Lung (tissue), 17 donors: ENCODE measurements at places on chromosomes 6 and 20. TPM values are rescaled to one million over a fixed set of nuclear protein-coding genes. Genes with fewer than 3 reads are reported as not detected.
A peak's percentile ranks its signal among the peaks of the same experiment; 100 is the strongest.

DNA sequence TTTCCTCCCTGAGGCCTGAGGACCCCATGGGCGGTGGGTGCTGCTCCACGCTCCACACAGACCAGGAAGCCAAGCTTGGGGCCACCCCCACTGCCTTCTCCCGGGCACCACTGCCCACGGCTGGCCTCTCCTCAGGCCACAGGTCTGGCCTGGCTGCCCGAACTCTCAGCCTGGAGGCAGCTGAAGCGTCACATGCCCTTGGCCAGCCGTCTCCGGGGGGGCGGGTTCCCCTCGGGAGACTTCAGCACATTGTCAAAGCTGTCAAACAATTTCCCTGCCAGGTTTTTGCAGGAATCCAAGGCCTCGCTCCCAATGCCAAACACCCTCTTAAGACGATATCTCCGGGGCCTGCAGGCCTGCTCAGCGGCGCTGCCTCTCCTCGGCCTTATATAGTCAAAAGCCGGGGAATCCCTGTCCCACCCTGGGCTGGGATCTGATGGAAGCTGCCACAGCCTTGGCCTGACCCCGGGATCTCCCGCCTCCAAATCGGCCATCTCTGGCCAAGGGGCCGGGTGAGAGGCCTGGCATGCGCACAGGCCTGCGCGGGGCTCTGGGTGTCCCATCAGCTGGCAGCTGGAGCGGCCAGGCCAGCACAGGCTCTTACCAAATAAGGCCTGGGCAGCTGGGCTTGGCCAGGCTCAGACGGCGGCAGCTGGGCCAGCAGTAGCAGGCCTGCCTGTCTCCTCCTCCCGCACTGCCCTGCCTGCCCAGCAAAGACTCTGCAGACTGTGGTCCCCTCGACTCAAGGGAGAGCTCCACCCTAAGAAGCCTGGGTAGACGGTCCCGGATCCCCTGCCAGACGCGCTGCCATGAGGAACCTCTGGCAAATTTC is 49.7 kb downstream of the RBM38 start:
- peak; percentile 93 for DNase-seq
- H3K36me3 ChIP-seq = no peaks in the 10 kb centered on the region
- H3K4me1 ChIP-seq = peaks cover 21% of the 10 kb centered on the region
- H3K27me3 ChIP-seq = no peaks in the 10 kb centered on the region
- peak overlapping the region; percentile 85 for H3K27ac ChIP-seq
- H3K4me3 ChIP-seq = no peak overlapping the region

DNA sequence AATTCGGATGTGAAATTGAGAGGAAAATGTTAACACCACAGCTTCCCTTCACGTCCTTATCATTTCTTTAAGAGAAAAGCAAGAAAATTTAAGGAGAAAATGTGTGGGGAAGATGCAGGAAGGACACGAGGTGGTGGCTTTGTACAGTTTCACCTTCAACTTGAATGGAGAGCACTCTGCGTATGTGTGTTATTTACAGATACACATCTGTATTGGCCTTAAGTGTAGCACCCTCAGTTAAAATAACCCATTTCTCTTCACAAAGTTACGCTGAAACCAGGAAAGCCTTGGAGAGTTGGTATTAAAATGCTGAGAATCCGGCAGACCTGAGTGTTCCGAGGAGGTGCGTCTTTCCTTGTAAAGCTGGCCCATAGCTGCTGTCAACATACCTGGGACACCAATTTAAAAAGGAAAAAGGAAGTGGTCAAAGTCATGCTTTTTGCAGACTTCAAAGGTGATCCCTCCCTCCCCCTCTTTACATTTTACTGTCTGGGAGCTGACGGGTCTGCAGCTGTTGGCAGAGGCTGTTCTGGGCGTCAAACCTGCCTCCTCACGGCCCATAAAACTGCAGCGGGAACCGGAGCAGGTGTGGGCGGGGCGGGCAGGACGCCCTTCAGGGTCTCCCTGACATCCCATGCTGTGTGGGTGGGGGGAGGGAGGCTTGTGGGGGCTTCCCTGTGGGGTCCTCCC is 61.3 kb upstream of the TBXT start:
- no peaks in the 10 kb centered on the region for H3K36me3 ChIP-seq
- H3K27me3 ChIP-seq = peaks cover 6% of the 10 kb centered on the region
- H3K4me3 ChIP-seq = no peak overlapping the region

DNA sequence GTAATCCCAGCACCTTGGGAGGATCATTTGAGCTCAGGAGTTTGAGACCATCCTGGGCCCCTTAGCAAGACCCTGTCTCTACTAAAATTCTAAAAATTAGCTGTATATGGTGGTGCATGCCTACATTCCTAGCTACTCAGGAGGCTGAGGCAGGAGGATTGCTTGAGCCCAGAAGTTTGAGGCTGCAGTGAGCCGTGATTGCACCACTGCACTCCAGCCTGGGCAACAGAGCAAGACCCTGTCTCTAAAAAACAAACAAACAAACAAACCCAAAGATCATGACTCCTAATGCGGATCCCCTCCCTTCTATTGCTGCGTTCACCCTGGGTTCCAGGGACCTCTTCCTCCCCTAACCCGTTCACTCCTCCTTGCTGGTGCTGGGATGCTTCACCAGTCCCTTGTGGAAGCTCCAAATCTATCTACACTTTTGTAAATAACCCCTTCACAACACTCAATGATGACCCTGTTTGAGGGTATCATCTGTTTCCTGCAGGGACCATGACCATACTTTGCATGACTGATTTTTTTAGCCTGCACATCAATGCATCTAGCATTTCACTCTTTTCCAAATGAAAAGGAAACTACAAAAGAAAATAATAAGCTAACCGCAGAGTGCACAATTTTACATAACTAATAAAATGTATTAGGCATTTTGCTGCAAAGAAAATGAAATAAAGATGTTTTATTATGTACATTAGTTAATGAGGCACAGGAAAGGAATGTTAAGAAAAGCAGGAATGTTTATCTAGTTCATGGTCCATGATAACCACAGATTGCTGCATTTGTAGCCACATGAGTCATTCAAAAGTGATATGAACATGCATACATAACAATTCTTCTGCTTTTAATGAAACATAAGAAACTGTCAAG is 30.5 kb upstream of the IPCEF1 start:
- no peak overlapping the region for H3K27ac ChIP-seq
- no peaks in the 10 kb centered on the region for H3K27me3 ChIP-seq
- no peaks in the 10 kb centered on the region for H3K4me1 ChIP-seq
- H3K4me3 ChIP-seq = no peak overlapping the region
- no peak for DNase-seq
- no peaks in the 10 kb centered on the region for H3K36me3 ChIP-seq

- H3K4me1 ChIP-seq = no peaks in the 10 kb centered on the region
- no peaks in the 10 kb centered on the region for H3K36me3 ChIP-seq
- peak; percentile 92 for DNase-seq
Measured at GRCh38 chr6:25296217-25296905, 17.2 kb downstream of the CARMIL1 start.

DNA sequence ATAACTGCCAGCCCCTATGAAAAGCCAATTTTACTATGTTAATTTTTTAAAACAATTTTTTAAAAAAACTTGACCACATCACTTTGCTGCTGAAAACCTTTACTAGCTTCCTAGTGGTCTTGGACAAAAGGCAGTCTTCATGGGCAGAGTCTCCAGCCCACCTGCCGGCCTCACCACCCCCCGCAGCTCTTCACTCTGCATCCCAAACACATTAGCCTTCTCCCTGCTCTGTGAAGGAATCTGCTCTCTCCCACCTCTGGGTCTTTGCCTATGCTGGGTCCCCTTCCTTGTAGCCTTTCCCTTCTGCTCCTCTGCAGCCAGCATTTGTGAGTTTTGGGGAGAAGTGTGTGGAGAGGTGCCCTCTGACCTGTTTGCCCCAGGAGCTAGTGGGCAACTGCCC is 170.7 kb upstream of the MLN start:
- no peaks in the 10 kb centered on the region for H3K36me3 ChIP-seq
- DNase-seq = peak; percentile 6
- no peaks in the 10 kb centered on the region for H3K4me1 ChIP-seq
- H3K27me3 ChIP-seq = peaks cover 36% of the 10 kb centered on the region
- no peak overlapping the region for H3K4me3 ChIP-seq

DNA sequence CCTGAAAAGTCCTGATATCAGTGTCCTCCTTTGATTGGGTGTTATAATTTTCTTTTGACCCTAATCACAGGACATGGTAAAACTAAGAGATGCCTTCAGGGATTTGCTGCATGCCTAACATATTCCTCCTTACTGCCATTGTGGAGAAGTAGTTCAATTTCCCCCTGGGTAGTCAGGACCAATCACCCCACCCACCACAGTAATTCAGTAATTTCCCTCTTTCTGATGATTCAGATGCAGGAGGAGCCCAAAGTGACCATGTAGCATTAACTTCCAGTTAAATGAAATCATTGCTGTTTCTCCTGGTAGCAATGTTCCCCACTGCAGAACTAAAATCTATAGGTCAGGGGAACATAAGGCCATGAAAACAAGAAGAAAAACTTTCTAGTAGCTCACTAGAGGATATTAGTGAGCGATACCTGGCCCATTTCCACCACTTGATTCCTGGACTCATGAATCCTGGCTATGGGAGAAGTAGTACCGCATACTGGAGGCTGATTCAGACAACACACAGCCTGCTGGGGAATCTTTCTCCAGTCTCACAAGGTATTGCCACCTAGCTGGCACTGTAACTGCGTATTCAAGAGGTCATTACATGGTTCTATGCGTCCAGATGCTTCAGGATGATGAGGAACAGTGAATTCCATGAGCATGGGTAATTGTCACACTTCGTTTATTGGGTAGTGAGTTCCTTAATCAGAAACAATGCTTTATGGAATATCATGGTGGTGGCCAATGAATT is 561.2 kb downstream of the HAO1 start:
- H3K36me3 ChIP-seq = no peaks in the 10 kb centered on the region
- no peaks in the 10 kb centered on the region for H3K27me3 ChIP-seq
- no peak for DNase-seq

DNA sequence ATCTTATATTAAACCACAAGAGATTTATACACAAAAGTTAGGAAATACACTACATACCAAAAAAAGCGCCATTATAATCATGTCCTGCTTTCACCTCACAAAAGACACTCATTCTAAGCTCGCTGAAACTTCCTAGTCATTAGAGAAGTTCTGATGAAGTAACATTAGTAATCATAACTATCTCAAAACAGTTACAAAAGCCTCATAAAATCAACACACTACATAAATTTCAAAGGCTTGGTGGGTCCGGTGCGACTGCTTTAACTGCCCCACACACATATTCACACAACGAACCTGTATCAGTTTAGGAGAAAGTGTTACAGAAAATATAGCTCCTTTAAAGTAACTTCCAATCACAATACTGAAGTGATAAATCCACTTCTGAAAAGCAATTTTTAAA is 1.9 kb downstream of the PHIP start:
- H3K27ac ChIP-seq = no peak overlapping the region
- DNase-seq = no peak
- no peaks in the 10 kb centered on the region for H3K27me3 ChIP-seq
- H3K36me3 ChIP-seq = peaks cover 3% of the 10 kb centered on the region

DNA sequence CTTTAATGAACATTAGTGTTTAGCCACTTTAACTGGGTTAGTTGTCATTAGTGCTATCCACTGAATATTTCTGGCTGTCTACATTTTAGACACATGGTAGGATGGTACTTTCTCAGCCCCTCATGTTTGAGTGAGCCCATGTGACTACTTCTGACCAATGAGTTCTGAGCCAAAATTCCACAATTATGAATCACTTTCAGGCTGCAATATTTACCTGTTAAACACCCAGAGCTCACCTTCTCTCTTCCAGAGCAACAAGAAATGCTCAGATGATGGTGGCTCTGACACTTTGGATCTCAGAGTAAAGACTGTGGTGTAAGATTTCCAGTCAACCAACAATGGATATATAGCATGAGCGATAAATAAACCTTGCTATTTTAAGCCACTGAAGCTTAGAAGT is 24.8 kb downstream of the SPACA1 start:
- H3K27ac ChIP-seq = no peak overlapping the region
- DNase-seq = no peak
- no peak overlapping the region for H3K4me3 ChIP-seq
- no peaks in the 10 kb centered on the region for H3K36me3 ChIP-seq
- H3K4me1 ChIP-seq = no peaks in the 10 kb centered on the region

DNA sequence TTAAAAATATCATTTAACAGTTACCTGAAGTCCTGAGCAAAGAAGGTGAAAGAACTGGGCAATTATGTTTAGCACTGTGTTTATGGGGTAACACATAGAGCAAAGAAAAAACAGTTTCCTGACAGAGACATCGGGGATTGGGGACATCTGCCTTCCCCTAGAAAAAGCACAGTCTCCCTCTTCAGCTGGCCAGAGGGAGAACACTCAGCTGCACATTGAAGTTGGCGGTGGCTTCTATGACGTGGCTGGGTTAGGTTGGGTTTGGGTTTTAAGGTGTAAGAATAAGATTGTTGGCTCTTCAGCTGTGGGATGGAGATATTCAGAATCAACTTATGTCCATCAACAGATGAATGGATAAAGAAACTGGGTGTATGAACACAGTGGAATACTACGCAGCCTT is 124.0 kb upstream of the DTNBP1 start:
- DNase-seq = no peak
- H3K4me1 ChIP-seq = no peaks in the 10 kb centered on the region
- no peak overlapping the region for H3K27ac ChIP-seq
- no peak overlapping the region for H3K4me3 ChIP-seq
- no peaks in the 10 kb centered on the region for H3K27me3 ChIP-seq

ISM1 gene
- 13.6 TPM for total RNA-seq

COL21A1 gene
- total RNA-seq = 105 TPM

DNA sequence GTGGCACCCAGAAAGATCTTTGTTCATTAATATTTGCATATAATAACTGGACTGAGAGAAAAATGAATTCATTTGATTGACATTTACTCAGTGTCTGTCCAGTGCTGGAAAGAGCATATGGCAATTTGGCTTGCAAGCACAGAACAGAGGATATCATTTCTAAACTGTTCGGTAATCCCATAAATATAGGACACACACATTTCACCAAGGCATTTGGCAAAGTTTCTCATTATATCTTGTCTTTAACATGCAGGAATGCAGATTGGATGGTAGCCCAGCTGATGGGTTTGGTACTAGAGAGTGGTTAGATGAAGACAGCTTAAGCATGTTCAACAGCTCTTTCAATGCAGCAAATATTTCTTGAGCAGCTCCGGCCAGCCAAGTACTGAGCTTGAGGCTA is 259.2 kb downstream of the PRKN start:
- DNase-seq = peak; percentile 66
- no peak overlapping the region for H3K4me3 ChIP-seq
- peak overlapping the region; percentile 55 for H3K27ac ChIP-seq

GRCh38 chr6:153334121-153334520 is 203.0 kb upstream of the RGS17 start:
- DNase-seq = no peak
- H3K27ac ChIP-seq = no peak overlapping the region
- H3K36me3 ChIP-seq = no peaks in the 10 kb centered on the region
- H3K27me3 ChIP-seq = no peaks in the 10 kb centered on the region
- no peaks in the 10 kb centered on the region for H3K4me1 ChIP-seq
